ENCODE measurements at places on chromosomes 2 and 18.

DNA sequence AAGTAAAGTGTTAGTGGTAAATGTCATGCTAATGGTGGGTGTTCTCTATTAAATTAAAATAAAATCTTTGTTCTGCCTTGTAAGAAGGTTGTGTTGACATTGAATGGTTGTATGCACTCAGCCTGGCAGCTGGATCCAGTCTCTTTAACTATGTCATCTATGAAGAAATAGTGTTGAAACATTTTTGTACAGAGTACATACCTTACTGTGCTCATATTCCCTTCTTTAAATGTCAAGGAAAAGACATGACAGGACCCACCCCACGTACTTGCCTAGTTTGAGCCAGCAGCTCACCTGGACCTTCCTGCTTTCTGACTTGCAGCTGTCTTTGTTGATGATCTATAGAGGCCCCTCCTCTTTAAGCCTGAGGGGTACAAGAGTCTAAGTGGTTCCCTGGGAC is 85.6 kb upstream of the ST3GAL5 start:
- no peak for DNase-seq

DNA sequence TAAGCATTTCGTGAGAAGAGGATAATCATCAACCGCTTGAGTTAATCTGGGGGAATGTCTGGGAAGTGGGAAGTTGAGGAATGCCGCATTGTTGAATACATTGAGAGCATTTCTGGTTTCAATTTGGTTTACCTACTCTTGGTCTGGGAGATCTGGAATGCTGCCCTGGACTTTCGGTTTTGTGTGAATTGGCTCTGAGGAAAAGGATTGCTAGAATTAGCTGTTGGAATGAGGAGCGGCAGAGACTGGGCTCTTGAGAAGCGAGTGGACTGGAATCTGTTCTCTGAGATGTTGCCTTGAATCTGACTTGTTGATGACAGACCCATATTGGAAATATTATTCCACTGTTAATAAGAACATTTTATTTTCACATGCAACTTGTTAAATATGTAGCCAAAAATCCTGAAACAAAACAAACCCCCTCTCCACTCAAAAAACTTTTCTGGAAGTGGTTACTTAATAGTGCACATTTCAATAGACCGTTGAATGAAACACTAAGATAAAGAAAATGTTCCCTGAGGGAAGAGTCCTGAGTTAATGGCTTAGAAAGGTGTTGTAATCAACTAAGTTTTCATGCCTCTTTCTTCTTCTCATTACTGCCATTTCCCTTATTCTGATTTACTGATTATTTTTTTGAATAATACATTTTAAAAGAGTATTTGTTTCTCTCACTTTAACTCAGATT is 50.8 kb downstream of the PTPRM start:
- no peak for DNase-seq

DNA sequence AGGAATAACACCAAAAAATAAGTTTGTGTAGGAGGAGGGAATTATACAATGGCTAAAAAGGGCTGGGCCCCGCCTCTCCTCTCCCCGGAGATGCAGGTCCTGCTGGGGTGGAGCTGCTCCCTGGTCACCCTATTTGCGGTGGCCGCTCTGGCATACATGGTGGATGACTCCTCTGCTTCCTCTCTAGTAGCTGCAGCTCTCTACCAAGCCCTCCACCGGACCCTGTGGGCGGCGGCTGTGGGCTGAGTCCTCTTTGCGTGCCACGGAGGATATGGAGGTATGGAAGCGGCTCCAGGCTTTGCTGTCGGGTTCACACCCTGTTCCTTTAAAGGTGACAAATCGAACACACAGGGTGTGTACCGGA is 77.1 kb upstream of the SEC11C start:
- DNase-seq, result no peak

- DNase-seq, result no peak
Measured at GRCh38 chr2:65062843-65063825, 6.9 kb downstream of the CEP68 start.

DNA sequence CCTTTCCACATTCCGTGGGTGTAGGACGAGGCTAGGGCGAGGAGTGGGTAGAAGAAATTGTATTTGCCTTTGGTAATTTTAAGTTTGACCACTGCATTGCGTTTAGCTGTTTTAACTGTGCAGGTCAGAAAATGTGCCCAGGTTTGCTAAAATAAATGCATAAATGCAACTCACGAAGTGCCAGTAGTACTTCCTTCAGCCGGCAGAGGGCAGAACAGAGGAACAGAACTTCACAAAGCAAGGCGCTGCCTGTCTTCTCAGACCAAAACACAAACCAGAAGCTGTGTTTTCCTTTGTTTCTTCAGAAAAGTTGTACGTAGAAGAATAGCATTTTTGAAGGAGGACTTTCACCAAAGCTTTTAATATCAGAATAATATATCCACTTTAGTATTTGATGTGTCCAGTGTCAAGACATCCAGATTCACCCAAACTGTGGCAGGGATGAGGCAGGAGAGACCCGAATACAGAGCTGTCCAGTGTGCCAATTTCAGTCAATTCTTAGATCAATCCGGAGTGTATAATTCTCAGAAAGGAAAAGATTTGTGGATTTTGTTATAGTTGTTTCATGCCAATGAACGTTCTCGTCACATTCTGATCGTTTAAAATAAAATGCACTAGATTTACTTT is 348.6 kb downstream of the DLGAP1 start:
- peak; percentile 12 for DNase-seq

DNA sequence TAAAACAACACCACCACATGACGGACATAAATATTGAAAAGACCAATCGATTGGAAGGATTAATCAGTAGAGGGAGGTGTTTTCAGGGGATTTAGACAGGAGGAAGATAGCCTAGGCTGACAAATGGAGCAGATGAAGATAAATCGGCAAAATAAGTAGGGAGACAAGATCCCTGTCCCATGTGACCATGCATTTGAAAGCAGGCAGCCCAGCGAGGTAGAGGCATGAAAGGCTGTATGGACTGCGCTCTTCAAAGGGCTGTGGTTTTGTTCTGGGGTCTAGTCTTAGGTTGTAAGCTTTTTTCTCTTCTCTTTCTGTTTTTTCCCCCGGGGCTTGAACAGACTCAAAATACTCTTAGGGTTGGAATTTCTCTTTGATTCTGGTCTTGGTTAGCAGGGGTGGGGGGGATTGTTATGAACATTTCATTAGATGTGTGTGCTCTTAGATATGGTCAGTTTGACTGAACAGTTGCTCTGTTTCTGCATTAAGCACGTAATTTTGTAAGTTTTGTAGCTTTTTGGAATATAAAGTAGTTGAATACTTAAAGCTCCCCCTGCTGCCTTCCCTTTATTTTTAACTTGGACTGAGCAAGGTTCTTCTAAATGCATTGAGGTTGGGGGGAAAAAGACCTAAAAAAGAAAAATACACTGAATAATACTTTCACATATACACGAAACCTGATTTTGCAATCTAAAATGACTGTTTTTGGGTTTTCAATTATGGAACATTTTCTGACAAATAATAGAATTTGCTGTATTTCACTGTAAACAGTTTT is 32.2 kb downstream of the ZNF532 start:
- no peak for DNase-seq

GRCh38 chr2:141828761-141829160 is 302.1 kb downstream of the LRP1B start:
- DNase-seq, result no peak

- no peak for DNase-seq
Measured at GRCh38 chr2:127235082-127235702, 15.1 kb upstream of the CYP27C1 start.

DNA sequence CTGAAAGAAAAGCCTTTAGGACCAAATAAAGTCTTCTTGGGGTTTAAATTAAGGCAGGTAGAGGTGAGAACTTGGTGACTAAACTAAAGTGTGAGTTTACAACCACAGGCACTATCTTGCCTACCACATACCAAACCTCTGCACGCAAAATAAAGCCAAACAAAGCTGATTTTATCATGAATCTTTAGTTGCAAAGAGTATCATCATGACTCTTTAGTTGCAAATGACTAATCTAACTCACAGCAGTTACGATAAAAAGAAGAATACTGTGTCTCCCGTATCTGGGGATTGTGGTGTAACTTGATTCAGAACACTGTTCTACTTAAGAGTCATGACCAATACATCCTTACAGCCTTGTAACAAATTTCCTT is 11.2 kb downstream of the CFAP210 start:
- DNase-seq, result no peak

GRCh38 chr18:55866886-55867285 is 278.9 kb upstream of the TCF4 start:
- DNase-seq, result no peak

DNA sequence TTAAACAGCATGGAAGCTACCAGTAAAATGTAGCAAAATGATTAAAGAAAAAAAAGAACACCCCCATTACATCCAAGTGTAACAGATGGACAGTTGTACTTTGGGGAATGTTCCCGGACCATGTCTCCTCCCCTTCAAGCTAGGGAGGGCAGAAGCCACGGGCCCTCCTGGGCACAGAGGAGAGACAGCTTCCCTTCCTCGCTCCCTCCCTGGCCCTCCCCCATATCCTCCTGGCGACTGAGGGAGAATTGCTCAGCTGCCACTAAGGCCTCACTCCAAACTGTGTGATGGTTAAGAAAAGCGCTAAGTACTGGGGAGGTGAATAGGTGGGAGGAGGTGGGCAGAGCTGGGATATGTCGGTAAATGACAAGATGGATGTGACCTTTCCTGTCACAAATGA is 358.0 kb downstream of the HRH4 start:
- DNase-seq, result no peak

DNA sequence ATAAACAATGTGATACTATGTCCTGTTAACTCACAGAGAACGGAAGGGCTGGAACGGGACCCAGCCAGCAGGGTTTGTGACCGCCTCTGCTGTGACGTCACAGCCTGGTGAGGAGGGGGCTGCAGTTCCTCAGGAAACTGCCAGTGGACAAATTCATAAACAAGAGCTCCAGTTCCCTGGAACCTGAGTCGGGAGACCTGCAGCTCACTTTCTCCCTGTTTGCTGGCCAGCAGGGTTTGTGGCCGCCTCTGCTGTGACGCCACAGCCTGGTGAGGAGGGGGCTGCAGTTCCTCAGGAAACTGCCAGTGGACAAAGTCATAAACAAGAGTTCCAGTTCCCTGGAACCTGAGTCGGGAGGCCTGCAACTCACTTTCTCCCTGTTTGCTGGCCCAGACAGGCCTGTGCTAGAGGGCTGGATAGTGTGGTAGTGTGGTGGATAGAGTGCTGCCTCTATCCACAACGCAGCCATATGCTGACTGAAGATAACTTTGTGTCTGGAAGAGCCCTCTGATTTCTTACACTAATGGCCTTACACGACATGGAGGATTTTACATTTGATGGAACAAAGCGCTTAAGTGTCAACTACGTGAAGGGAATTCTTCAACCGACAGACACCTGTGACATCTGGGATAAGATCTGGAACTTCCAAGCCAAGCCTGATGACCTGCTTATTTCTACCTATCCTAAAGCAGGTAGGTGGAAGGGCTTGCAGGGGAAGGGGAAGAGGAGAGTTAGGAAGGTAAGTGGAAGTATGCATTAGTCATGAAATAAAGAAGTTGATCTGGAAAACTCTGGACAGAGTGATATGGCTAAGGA is at the start of gene SULT1C4:
SULT1C4 (plus strand) TSS at position 140 of the 816 bp plus-strand sequence; CDS start at position 524, 384 bp downstream.
- no peak for DNase-seq

- no peak for DNase-seq
Measured at GRCh38 chr2:27191070-27191829, 20.6 kb upstream of the ATRAID start.

DNA sequence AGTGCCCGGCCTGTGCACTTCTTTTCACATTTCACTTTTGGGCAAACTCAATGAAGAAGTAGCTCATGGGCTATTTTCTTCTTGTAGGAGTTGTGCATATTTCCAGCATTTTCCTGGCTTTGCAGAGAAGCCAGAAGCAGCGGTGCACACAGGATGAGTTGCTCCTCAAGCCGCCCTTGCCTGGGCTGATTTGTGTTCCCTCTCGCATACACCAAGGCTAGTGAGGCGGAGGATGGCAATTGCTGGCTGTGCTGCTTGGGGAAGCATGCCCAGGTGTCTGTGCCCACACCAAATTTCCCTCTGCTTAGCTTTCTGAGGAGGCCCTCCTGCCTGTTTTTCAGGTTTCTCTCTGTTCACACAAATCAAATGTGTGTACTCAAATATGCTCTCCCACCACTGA is 85.4 kb upstream of the TMEM200C start:
- DNase-seq, result no peak

DNA sequence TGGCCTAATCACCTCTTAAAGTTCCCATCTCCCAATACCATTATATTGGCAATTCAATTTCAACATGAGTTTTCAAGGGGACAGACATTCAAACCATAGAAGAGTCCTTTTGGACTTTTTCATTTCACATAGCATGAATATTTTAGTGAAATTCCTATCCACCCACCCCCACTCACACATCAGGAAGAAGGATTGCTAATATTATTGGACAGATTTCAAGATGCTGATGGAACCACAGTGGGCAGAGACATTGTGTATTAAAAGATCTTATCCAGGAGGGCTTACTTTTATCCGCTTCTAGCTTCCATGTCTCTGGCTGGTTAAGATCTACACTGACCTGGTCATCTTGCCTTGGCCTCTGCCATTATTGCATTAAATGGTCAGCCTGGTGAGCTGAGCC is 297.4 kb upstream of the ACVR2A start:
- DNase-seq, result no peak

GRCh38 chr2:86623043-86623493 is 597 bp downstream of the RNF103 start:
- DNase-seq, result peak; percentile 30

- no peak for DNase-seq
Measured at GRCh38 chr18:44598514-44598913, 82.2 kb upstream of the SETBP1 start.

DNA sequence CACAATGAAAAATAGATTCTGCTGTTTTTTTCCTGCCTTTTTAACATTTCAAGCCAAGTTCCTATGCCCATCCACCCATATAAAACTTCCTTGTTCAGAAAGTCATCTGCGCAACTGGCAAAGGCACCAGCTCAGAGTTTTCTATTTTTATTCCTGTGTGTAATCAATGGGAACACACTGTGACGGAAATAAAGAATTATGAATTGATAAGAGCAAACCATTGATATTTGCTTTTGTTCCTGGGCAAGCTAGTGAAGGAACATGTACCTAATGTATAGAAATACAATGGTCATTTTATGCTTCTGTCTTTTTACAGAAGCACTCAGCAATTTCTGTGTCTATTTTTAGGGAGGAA is 30.8 kb upstream of the AAK1 start:
- no peak for DNase-seq

- no peak for DNase-seq
Measured at GRCh38 chr2:105764059-105764458, 19.3 kb downstream of the NCK2 start.

GRCh38 chr2:20617081-20617575 is 33.8 kb downstream of the HS1BP3 start:
- DNase-seq, result no peak

All from T-helper 17 cell (primary cell).